ENCODE measurements at places on chromosomes 1 and 21.
A peak's percentile ranks its signal among the peaks of the same experiment; 100 is the strongest.

GRCh38 chr1:7500381-7501083 lies 270.6 kb upstream of the VAMP3 start:
- no peak for DNase-seq

GRCh38 chr1:30307182-30307581 lies 416.2 kb downstream of the MATN1 start:
- no peak for DNase-seq

- no peak for DNase-seq
These were observed 40.0 kb downstream of the S1PR1 start for GRCh38 chr1:101276818-101277217.

GRCh38 chr1:119475866-119476439 lies 31.1 kb upstream of the HSD3B1 start:
- peak; percentile 48 for DNase-seq

DNA sequence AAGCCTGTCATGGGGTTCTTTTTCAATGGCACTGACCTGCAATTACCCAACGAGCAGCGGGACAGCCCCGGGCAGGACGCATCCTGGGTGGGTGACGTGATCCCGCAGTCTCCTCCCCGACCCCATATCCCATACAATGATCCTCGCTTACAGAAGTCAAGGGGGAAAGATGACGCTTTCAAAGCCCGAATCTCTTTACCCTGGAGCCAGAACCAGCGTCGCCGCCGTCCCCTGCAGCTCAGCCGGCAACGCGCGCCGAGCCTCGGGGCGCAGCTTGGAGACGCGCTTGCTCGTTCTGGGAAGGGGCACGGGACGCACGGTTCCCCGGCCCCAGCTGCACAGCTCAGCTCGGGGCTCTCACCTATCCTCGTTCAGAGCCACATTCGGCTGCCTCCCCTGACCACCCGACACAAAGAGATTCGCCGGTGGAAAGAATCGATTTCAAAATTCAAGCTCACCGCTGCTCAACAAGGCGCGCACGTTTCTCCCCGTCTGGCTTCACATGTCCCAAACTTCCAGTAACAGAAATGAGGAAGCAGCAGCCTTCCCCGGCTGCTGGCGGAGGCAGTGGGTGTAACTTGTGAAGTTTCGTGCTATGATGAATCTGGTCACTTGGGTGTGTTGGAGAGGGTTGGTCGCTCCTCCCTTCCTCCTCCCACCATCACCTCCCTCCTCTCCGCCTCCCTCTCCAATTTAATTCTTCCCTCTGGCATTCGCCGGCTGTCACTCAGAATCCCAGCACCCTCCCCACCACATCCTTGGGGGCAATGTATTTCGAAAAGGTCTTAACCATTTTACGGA lies at the start of gene TIAM1:
TSS of gene TIAM1 (minus strand) at position 582 of the 801 bp plus-strand sequence. CDS start 77,289 bp downstream, outside the sequence.
- no peak for DNase-seq

- DNase-seq, result no peak
These were observed 30.3 kb upstream of the COL6A2 start for GRCh38 chr21:46067505-46068201.

GRCh38 chr1:220093361-220094015 lies 444 bp upstream of the IARS2 start:
- DNase-seq, result no peak

GRCh38 chr1:235112297-235113182 lies 16.1 kb downstream of the TOMM20 start:
- DNase-seq, result no peak

- no peak for DNase-seq
These were observed 32.3 kb downstream of the TNN start for GRCh38 chr1:175099916-175100315.
